ENCODE measurements at places on chromosomes 1 and 21.

DNA sequence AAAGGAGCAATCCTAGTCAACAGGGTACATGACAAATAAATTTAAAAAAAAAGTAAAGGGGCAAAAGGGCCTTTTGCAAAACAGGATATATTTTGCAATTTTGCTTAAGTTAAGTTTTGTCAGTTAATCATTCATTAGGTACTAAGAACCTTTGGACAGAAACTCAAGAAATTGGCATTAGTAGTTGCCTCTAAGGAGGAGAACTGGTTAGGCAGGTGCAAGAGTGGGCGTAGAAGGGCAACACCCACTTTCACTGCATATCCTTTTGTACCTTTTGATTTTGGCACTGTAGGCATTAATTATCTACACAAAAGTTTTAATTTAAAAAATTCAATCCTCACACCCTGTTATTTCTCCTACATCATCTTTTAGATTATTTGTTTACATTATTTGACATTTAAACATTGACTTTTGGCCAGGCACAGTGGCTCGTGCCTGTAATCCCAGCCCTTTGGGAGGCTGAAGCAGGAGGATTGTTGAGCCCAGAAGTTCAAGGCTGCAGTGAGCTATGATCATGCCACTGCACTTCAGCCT lies 4.3 kb downstream of the DDAH1 start:
- DNase-seq, result no peak

DNA sequence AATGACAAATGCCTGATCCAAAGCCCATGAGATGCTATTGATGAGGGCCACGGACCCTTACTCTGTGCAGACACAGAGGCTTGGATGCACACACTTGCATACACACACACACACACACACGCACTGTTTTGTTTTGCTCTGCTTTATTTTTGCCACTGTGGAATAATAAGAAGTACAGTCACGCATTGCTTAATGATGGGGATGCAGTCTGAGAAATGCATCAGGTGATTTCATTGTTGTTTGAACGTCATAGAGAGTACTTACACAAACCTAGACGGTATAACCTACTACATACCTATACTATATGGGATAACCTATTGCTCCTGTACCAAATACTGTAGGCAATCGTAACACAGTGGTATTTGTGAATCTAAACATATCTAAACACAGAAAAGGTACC lies 104.4 kb downstream of the RHOU start:
- no peak for DNase-seq

DNA sequence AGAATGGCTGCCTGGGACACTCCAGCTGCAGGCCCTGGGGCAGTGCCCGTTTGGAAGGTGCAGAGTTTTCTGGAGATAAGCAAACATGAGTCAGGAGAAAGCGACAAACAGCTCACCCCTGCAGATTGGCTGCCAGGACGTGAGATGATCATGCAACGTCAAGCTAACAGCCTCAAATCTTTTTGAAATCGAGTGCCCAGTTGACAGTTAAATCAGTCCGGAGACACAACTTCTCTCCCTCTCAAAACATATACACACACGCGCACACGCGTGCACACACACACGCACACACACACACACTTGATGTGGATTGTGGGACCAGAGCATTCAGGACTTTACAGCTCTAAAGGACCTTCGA lies 49.4 kb downstream of the TENT5C start:
- no peak for DNase-seq

DNA sequence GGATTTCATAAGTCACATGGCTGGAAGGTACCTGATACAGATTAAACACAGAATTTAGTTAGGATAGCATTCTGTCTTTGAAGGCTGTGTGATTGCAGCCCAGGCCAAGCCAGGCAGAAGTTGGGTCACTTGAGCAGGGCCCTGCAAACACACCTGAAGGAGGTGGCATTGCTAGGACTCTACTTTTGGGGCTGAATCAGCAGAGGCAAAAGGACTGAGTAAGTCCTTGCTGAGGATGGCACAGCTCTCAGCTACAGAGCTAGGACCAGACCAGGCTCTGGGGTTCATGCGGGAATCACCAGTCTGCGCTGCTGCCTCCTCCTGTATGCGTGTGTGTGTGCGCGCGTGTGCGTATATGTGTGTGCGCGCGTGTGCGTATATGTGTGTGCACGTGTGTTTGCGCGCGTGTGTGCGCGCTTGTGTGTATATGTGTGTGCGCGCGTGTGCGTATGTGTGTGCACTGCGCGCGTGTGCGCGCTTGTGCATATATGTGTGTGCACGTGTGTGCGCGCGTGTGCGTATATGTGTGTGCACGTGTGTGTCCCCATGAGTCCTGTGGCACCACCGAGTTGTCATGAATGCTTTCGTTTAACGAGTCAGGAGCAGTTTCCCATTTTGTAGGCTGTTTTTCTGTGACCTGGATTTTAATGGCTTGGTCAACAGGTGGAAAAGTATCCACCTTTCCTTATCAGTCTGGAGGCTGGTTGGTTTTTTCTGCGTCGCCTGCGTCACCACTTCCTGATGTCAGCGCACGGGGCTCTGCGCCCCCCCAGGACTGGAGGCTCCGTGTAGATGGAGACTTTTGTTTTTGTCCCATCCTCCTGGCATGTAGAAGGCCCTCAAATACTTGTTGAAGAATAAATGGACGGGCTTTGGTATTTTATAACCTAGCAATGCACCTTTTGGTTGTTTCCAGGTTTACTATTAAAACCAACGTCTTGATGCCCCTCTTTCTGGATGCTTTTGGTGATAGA lies 34.7 kb downstream of the ADARB1 start:
- DNase-seq, result no peak

DNA sequence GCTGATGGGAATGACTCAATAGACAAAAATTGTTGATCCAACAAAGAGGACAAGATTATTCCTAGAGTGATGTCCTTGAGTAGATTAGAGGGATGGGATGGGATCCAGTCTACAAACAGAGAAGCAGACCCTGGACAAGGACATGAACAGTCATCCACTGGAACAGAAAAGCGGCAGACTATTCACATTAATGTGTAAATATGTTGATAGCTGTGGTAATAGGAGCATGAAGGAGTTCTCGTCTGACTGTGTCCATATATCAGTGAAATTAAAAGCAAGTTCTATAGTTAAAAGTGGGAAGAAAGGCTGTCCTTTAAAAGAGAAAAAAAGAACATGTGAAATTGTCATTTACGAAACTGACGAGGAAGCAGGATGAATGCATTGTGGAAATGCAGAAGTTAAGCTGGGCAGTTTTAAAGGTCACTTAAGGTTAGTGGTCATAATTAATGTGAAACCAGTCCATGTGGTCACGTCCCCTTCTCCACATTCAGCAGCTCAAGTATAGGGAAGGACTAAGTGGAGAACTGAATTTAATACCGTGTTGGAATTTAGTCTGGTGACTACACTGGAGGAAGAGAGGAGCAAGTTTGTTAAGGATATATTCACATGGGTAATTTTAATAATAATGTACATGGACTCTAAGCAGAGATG lies 62.1 kb downstream of the PIK3R3 start:
- DNase-seq, result no peak

GRCh38 chr1:235650341-235651169 lies 971 bp upstream of the GNG4 start:
- no peak for DNase-seq

GRCh38 chr21:38819719-38820159 lies 14.0 kb downstream of the ETS2 start:
- DNase-seq, result peak; percentile 72

DNA sequence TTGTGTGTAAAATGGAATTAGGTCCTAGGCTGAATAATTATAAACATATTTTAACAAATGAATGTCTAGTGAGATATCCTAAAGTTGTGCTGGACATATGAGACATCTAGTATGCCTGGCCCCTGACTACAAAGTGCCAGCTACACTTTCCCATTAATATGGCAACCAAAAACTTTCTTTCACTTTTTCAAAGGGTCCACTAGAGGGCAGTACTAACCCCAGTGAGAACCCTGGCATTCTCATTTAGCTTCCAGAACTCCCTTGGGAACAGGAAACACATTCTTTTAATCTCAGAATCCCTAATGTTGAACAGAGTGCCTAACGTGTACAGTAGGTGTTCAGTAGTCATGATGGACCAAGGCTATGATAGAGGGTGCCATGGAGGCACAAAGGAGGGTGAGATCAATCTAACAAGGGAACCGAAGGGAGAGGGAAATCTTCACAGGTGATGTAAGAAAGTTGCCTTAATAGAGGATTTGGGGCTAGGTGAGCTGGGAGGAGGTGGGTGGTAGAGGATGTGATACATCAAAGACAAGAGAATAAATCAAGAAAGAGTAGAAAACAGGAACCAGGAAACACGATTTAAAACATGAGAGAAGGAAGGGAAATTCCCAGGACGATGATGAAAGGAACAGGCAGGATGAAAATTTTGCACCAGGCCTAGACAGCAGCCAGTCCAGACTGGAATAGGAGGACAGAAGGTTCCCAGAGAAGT lies 41.6 kb downstream of the NSL1 start:
- DNase-seq, result peak; percentile 59

GRCh38 chr1:78237364-78237916 lies 191.7 kb downstream of the GIPC2 start:
- DNase-seq, result peak; percentile 88

DNA sequence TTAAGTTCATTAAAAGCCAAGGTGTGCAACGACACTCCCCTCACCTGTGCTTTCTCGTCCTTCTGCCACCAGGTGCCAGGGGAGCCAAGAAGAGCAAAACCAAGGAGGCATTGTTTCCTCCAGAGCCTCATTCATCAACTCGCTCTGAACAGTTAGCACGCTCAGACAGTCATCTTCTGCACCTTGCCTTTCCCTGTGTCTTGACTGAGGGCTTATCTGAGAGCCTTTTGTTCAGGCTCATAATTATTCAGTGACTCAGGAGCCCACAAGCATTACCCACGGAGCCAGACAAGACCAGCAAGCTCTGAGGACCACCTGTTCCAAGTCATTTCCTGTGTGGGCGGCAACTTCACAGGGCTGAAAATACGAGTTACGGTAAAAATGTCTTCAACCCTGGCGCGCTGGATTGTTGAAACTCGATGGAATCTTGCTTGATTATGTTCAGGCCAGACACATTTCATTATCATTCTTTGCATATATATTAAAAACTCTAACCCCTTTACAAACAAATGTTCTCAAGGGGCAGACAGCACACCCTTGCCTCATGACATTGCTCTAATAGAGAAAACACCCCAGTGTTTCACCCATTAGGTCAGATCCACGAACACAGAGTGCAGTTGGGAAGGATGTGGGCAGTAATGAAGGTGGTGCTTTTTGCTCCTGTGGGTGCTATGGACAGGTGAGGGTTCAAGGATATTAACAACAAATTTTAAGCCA lies 89.7 kb upstream of the RUNX1 start:
- DNase-seq, result peak; percentile 100

- DNase-seq, result no peak
These were observed 200.8 kb upstream of the ST6GALNAC5 start for GRCh38 chr1:76666499-76666898.

GRCh38 chr1:111717450-111717849 lies 21.7 kb downstream of the INKA2 start:
- DNase-seq, result no peak

- no peak for DNase-seq
These were observed 19.6 kb upstream of the TMEM54 start for GRCh38 chr1:32920833-32921232.

- DNase-seq, result peak; percentile 43
These were observed 86.5 kb upstream of the KCNJ15 start for GRCh38 chr21:38170283-38170682.

DNA sequence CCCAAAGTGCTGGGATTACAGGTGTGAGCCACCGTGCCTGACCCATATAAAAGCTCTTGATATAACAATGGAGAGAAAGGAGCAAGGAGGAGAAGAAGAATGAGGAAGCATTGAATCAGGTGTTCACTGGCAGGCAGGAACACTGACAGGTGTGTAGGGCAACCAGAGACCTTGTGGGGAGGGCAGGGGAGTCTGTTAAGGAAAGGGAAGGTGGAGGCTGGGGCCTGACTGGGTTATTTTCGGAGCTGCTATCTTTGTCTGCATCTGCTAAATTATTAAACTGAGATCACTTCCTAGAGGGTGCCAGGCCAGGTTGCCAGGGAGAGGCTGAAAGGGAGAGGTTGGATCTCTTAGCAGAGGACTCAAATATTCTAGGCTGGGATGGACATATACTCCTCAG lies 6.8 kb upstream of the TRNP1 start:
- DNase-seq, result no peak

- DNase-seq, result no peak
These were observed 235.6 kb upstream of the CACYBP start for GRCh38 chr1:174764191-174764590.

DNA sequence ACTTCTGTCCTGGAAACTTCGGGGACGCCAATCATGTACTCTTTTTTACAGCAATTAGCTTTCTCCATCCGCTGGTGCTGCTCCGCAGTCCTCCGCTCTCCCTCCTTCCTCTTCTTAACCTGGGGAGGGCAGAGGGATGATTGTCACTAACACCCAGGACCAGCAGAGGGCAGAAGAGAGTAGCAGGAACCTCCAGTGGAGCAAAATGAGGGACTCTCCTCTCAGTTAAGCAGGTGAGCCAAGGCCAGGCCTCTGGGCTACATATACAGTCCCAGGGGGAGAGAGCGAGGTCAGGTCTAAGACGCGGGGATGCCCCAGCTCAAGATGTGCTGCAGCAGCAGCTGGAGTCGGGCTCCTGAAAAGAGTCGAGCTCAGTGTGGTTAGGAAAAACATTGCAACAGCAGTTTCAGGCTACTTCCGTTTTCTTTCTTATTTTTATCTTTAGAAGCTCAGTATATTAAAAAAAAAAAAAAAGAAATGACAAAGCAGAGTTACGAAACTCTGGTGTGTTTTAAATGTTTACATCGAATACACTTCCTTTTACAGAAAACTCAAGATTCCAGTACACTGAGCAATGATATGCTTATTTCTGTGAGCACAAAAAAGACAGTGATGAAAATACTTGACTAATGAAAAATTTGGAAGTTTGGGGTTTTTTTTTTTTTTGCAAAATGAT lies 25.7 kb upstream of the NLRP3 start:
- peak; percentile 66 for DNase-seq

DNA sequence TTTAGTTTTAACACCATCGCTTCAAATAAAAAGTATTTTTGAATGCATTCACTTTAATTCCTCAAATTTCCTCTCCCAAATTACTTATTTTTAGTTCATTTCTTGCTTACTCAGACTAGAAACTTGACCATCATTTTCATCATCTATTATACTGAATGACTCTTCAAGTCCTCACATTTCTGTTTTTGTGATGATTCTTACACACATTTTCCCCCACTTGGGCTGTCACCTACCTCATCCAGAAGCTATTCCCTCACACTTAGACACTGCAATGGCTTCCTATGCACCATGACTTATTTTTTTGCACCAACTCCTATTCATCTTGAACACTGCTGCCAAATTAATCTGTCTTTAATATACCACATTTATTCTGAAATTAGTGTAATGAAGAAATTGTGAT lies 239.6 kb upstream of the DUSP10 start:
- DNase-seq, result no peak

- no peak for DNase-seq
These were observed 135.2 kb upstream of the COL11A1 start for GRCh38 chr1:103243481-103243880.

DNA sequence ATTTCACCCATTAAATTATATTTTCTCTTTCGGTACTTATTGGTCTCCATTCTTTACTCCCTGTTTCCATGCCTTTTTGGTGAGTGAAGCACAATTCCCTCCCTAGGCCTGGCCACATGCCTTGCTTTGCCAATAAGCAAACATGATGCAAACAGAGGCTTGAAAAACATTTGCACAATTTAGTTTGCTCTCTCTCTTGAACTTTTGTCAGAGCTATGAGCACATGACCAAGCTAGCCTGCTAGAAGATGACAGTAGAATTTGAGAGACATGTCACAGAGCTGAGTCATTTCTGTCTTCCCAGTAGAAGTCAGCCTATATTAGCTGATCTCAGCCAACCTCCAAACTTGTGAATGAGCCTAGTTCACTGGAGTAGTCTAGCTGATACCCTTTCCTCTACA lies 24.6 kb downstream of the ANGPTL3 start:
- peak; percentile 81 for DNase-seq

- DNase-seq, result no peak
These were observed 301.9 kb downstream of the NPHP4 start for GRCh38 chr1:5690291-5690690.
